Esophagus mucosa (tissue), 1 donor: ENCODE measurements at places on chromosomes 13 and 19. TPM values are rescaled to one million over a fixed set of nuclear protein-coding genes. Genes with fewer than 3 reads are reported as not detected.

Gene KEAP1
- 60.6 TPM for total RNA-seq

GRCh38 chr13:24216176-24216575 lies 55.7 kb downstream of the SPATA13 start:
- ATAC-seq, result no peak

DNA sequence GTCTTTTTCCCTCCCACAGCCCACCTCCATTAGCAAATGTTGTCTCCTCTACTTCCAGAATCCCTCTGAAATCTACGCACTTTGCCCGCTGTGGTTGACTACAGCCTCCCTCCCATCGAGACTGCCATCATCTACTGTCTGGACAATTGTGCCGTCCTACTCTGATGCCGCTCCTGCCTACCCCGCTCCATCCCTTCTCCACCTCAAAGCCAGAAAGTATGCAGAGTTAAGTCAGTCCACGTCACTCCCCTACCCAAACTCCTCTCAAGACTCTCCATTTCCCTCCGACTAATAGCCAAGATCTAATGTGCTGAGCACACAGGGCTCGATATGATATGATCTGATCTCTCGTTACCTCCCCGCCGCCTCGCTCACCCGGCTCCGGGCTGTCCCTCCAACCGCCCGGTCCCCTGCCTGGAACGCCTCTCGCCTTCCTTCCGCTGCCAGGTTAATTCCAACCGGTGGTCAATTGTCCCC lies 556 bp downstream of the CACTIN start:
- ATAC-seq, result peak; percentile 3

Gene STXBP2
- total RNA-seq, result 62.7 TPM

GRCh38 chr19:44905437-44906160 lies at the start of gene APOE:
Gene APOE, plus strand, starts transcription at chr19:44905796. Its CDS starts 829 bp downstream, at chr19:44906625.
- peak; percentile 11 for ATAC-seq

Gene ECSIT
- 32.8 TPM for total RNA-seq

- ATAC-seq, result no peak
Observed at GRCh38 chr13:96992633-96993032, 1.6 kb downstream of the OXGR1 start.

DNA sequence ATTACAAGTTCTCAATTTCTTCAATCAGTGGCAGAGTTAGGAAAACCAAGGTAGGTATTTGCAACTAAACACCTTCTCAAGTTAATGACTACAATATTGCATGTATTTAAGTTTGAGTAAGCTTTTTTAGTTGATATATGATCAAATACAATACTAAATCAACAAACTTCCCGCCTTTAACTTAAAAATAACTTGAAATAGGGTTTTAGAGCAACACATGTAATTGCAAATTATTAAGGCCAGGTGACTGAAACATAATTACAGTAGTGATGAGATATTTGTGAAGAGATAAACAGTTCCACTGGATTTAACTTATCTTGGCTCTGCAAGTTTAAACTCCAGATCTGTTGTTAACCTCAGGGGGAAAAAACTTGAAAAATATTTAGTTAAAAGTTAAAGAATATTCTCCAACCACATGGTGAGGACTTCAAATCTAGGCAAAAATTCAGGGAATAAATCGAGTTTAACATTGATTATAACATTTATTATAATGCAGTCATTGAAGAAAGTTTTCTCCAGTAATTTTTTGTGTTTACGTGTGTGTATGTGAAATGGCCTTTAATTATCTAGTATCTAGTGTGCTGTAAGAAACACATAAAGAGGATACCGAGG lies 3.6 kb downstream of the DACH1 start:
- ATAC-seq, result no peak
